ENCODE measurements at places on chromosomes 7 and 10. TPM values are rescaled to one million over a fixed set of nuclear protein-coding genes. Genes with fewer than 3 reads are reported as not detected.

The DNAJC12 gene
- total RNA-seq = 2.0 TPM

The CFAP43 gene
- 0.15 TPM for total RNA-seq

The CHAT gene
- not detected for total RNA-seq

The NXPH1 gene
- not detected for total RNA-seq

The TMEM140 gene
- 14.1 TPM for total RNA-seq

The OR2A42 gene
- not detected for total RNA-seq

The LIPJ gene
- not detected for total RNA-seq

The RADIL gene
- 1.3 TPM for total RNA-seq

The CHRM2 gene
- 1.7 TPM for total RNA-seq

The OR2F2 gene
- total RNA-seq = not detected

The GHRHR gene
- not detected for total RNA-seq

The PRRT4 gene
- total RNA-seq = not detected

The SYT15 gene
- 0.15 TPM for total RNA-seq

The MAPK8 gene
- total RNA-seq = 44.2 TPM

The ST8SIA6 gene
- not detected for total RNA-seq

The TLX1 gene
- total RNA-seq = not detected

The ACTL6B gene
- not detected for total RNA-seq

The SFXN4 gene
- total RNA-seq = 9.3 TPM

The ZNF736 gene
- total RNA-seq = 9.4 TPM

The NRCAM gene
- total RNA-seq = 0.50 TPM

The CTTNBP2 gene
- 22.3 TPM for total RNA-seq

The MRC1 gene
- under 0.01 TPM for total RNA-seq

The ACTA2 gene
- 85.4 TPM for total RNA-seq

The TAS2R4 gene
- total RNA-seq = 1.7 TPM

The FAM25C gene
- not detected for total RNA-seq

The AUTS2 gene
- total RNA-seq = 5.1 TPM

The PAX4 gene
- total RNA-seq = not detected

The IGF2BP3 gene
- total RNA-seq = 35.1 TPM

The H2BK1 gene
- total RNA-seq = not detected

The ELN gene
- 7.8 TPM for total RNA-seq

The HOXA2 gene
- 1.3 TPM for total RNA-seq

The MSMB gene
- total RNA-seq = not detected

The CALHM3 gene
- not detected for total RNA-seq
